ENCODE measurements at places on chromosomes 7 and 10.

- DNase-seq: no peak
Observed at GRCh38 chr10:132232023-132232951, 45.5 kb downstream of the DPYSL4 start.

DNA sequence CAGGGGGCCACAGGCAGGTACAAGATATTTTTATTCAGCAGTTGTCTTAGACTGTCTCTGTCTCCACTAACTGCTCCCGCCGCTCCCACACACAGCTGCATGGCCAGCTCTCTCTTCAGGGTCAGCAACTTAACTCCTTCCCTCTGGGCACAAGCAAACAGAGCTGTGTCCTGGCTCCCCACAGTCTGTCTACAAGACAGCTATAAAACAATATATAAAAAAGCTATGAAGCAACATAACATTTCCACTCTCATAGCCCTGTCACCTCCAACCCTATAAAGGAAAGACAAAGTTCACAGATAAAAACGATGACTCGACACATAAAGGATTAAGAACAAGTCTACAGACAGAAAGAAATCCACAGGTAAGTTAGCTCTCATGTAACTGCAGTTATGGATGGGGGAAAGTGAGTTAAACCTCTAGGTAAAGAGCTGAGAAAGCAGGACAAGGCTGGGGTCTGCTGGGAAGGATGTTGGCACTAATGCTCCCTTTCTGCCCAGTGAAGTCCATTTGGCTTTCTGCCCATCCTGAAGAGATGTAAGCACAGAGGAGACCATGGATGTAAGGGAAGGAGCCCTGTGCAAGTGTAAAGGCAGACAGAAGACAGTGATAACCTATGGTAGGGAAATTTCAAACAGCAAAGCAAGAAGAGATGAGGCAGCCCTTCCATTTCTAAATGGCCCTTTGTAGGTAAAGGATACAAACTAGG, 27.0 kb downstream of the RAPGEF5 start:
- DNase-seq: no peak

- no peak for DNase-seq
Observed at GRCh38 chr10:50452603-50453002, 171.2 kb downstream of the SGMS1 start.

- no peak for DNase-seq
Observed at GRCh38 chr10:132900211-132900756, 42.1 kb downstream of the CFAP46 start.
